GM23338 (cell line): ENCODE measurements at places on chromosomes 11 and 22.
A peak's percentile ranks its signal among the peaks of the same experiment; 100 is the strongest.

- H3K4me1 ChIP-seq: peaks cover 11% of the 10 kb centered on the region; the same call in 1 of the 2 replicates
- H3K36me3 ChIP-seq: no peaks in the 10 kb centered on the region
- H3K27ac ChIP-seq: no peak overlapping the region
- peaks cover 14% of the 10 kb centered on the region; the same call in 1 of the 2 replicates for H3K27me3 ChIP-seq
- DNase-seq: peak; percentile 47
These were observed 4.1 kb upstream of the HBG2 start for GRCh38 chr11:5258543-5259262.

- no peak overlapping the region for H3K4me3 ChIP-seq
- H3K4me1 ChIP-seq: peaks cover 23% of the 10 kb centered on the region
- no peak for DNase-seq
- no peak overlapping the region for H3K27ac ChIP-seq
These were observed 339.9 kb upstream of the KIRREL3 start for GRCh38 chr11:127340438-127340837.

- peaks cover 13% of the 10 kb centered on the region; the same call in 1 of the 2 replicates for H3K36me3 ChIP-seq
- H3K27ac ChIP-seq: no peak overlapping the region
- H3K27me3 ChIP-seq: no peaks in the 10 kb centered on the region
- H3K4me3 ChIP-seq: no peak overlapping the region
These were observed 793.6 kb upstream of the RAG2 start for GRCh38 chr11:37391615-37392014.

- H3K4me1 ChIP-seq: no peaks in the 10 kb centered on the region
- H3K27me3 ChIP-seq: no peaks in the 10 kb centered on the region
- H3K4me3 ChIP-seq: no peak overlapping the region
- H3K27ac ChIP-seq: no peak overlapping the region
These were observed 569.7 kb upstream of the TENM4 start for GRCh38 chr11:80010536-80010935.

- peaks cover 6% of the 10 kb centered on the region; the same call in 1 of the 2 replicates for H3K36me3 ChIP-seq
- no peak for DNase-seq
- H3K27me3 ChIP-seq: no peaks in the 10 kb centered on the region
- H3K27ac ChIP-seq: no peak overlapping the region
- H3K4me1 ChIP-seq: peaks cover 21% of the 10 kb centered on the region
These were observed 11.5 kb downstream of the RELA start for GRCh38 chr11:65651339-65651588.

GRCh38 chr11:36452236-36452940, 57.7 kb downstream of the TRAF6 start:
- H3K4me1 ChIP-seq: peaks cover 14% of the 10 kb centered on the region
- no peak overlapping the region for H3K4me3 ChIP-seq
- no peak for DNase-seq
- H3K27ac ChIP-seq: no peak overlapping the region

GRCh38 chr11:62603776-62604299, 2.2 kb upstream of the MTA2 start:
- H3K4me1 ChIP-seq: peaks cover 17% of the 10 kb centered on the region; the same call in 1 of the 2 replicates
- H3K27me3 ChIP-seq: peaks cover 43% of the 10 kb centered on the region
- no peak overlapping the region for H3K27ac ChIP-seq
- DNase-seq: no peak
- H3K36me3 ChIP-seq: no peaks in the 10 kb centered on the region

- peaks cover 17% of the 10 kb centered on the region for H3K4me1 ChIP-seq
- H3K27me3 ChIP-seq: no peaks in the 10 kb centered on the region
- no peak overlapping the region for H3K4me3 ChIP-seq
- no peak for DNase-seq
- H3K36me3 ChIP-seq: no peaks in the 10 kb centered on the region; the same call in 1 of the 2 replicates
These were observed 5.2 kb downstream of the APOL4 start for GRCh38 chr22:36196254-36197064.

DNA sequence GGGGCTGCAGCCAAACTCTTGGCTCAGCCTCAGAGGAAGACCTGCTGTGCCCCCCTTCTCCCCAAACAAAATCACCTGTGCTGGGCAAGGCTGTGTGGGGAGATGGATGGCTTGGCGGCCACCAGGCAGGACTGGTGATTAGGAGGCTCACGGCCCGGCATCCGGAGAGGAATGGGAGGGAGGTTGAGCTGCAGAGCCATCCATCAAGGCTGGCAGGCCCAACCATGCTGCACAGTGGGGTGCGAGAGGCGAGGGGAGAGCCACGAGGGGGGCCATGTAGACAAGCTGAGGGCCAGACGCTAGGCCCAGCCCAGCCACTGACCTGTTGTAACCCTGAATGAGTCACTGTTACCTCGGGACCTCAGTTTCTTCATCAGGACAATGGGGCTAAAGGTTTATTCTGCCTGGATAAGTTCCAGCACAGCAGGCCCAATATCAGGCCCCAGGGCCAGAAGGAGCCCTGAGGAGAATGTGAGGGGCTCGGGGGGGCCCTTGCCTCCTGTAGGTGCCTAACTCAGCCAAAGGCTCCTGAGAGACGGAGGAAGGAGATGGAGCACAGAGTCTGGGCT, 18.2 kb downstream of the PDE2A start:
- H3K27ac ChIP-seq: no peak overlapping the region
- H3K36me3 ChIP-seq: no peaks in the 10 kb centered on the region
- peaks cover 5% of the 10 kb centered on the region; the same call in 1 of the 2 replicates for H3K4me1 ChIP-seq
- H3K27me3 ChIP-seq: no peaks in the 10 kb centered on the region
- H3K4me3 ChIP-seq: no peak overlapping the region

- H3K27ac ChIP-seq: no peak overlapping the region
- no peak for DNase-seq
- H3K4me3 ChIP-seq: no peak overlapping the region
- H3K27me3 ChIP-seq: no peaks in the 10 kb centered on the region
- peaks cover 5% of the 10 kb centered on the region; the same call in 1 of the 2 replicates for H3K4me1 ChIP-seq
These were observed 97.1 kb downstream of the CD44 start for GRCh38 chr11:35235936-35236666.

DNA sequence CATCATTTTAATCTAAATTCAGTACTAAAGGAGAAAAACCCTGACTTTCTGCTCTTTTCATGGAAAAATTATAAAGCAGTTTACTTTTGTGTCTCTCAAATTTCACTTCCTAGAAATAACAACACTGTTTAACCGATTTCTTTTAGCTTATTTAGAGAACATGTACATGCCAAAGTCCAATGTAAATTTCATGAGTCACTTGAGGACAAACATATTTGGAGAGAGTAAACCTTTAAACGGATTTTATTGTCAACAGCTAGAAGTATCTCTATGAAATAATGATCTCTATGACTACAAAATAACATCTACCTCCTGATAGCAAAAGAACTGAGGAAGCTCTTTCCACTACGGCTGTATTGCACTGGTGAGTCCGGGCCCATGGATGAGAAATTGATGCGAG, 46.3 kb upstream of the SLC22A25 start:
- H3K4me3 ChIP-seq: no peak overlapping the region
- no peaks in the 10 kb centered on the region for H3K4me1 ChIP-seq
- no peak overlapping the region for H3K27ac ChIP-seq
- no peaks in the 10 kb centered on the region; the same call in 1 of the 2 replicates for H3K36me3 ChIP-seq
- no peaks in the 10 kb centered on the region for H3K27me3 ChIP-seq

GRCh38 chr11:83611600-83611999, 325.4 kb upstream of the CCDC90B start:
- H3K36me3 ChIP-seq: no peaks in the 10 kb centered on the region
- no peaks in the 10 kb centered on the region for H3K27me3 ChIP-seq
- DNase-seq: no peak
- H3K4me3 ChIP-seq: no peak overlapping the region

- H3K27ac ChIP-seq: no peak overlapping the region
- H3K27me3 ChIP-seq: no peaks in the 10 kb centered on the region
- no peak for DNase-seq
- H3K36me3 ChIP-seq: peaks cover 7% of the 10 kb centered on the region
- no peaks in the 10 kb centered on the region for H3K4me1 ChIP-seq
These were observed 289.1 kb upstream of the SORL1-AS1 start for GRCh38 chr11:121741761-121742361.

DNA sequence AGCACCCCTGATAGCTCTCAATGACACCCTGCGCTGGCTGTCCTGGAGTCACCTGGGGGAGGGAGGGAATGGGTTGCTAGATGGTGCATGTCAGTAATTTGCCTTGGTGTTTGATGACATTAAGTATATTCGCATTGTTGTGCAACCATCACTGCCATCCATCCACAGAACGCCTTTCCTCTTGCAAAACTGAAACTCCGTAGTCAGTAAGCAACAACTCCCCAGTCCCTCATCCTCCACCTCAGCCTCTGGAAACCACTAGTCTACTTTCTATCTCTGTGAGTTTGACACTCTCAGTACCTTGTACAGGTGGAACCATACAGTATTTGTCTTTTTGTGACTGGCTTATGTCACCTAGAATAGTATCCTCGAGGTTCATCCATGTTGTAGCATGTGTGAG, 62.6 kb downstream of the PKNOX2 start:
- no peak overlapping the region for H3K4me3 ChIP-seq
- H3K27ac ChIP-seq: no peak overlapping the region
- no peaks in the 10 kb centered on the region for H3K36me3 ChIP-seq
- H3K4me1 ChIP-seq: peaks cover 19% of the 10 kb centered on the region
- DNase-seq: no peak
